ENCODE measurements at places on chromosomes 3 and 15.

DNA sequence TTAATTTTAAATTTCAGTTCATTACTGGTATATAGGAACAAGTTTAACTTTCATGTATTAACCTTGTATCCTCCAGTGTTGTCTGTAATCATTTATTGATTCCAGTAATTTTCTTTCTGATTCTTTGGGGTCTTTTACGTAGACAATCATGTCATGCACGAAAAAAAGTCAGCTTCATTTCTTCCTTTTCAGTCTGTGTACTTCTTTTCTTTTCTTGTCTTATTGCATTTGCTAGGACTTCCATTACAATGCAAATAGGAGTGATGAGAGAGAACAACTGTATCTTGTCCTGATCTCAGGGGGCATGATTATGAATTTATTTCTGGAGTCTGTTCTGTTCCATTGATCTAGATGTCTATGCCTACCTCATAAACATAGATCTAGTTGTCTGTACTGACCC is 56.5 kb downstream of the STT3B start:
- no peak for DNase-seq

- no peak for DNase-seq
Observed at GRCh38 chr3:181726351-181727330, 14.9 kb downstream of the SOX2 start.

- DNase-seq: no peak
Observed at GRCh38 chr15:65310431-65311137, 6.1 kb downstream of the RNU5B-1 start.

- peak; percentile 97 for DNase-seq
Observed at GRCh38 chr15:80489030-80489594, 84.9 kb downstream of the ARNT2 start.

DNA sequence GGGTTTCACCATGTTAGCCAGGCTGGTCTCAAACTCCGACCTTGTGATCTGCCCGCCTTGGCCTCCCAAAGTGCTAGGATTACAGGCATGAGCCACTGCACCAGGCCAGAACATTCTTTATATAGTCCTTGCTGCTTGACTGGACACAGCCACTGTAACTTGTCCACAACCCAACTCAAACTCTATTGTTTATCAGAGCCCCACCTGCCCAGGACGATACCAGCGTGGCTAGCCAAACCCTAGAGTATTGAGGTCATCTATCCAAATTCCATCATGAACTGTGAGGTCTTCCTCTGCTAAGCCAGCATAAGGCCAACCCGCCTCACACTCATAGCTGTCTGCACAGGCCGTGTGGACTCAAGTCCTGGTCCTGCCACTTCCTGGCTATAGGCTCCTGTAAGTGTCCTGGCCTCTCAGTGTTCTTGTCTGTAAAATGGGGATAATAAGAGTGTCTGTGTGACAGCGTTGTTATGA is 63.9 kb downstream of the DAPK2 start:
- no peak for DNase-seq

DNA sequence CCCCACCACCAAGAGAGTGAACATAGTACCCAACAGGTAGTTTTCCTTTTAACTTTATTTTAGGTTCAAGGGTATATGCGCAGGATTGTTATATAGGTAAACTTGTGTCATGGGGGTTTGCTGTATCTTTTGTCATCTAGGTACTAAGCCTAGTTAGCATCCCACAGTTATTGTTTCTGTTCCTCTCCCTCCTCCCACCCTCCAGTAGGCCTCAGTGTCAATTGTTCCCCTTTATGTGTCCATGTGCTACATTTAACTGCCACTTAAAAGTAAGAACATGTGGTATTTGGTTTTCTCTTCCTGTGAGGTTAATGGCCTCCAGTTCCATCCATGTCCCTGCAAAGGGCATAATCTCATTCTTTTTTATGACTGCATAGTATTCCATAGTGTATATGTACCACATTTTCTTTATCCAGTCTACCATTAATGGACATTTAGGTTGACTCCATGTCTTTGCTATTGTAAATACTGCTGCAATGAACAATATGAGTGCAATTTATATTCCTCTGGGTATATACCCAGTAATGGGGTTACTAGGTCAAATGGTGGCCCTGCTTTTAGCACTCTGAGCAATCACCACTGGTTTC is 66.2 kb downstream of the ST3GAL6 start:
- no peak for DNase-seq

- DNase-seq: no peak
Observed at GRCh38 chr15:52709187-52709981, 30.2 kb upstream of the ATOSA start.

GRCh38 chr3:33645060-33645647 is 72.9 kb downstream of the CLASP2 start:
- no peak for DNase-seq

DNA sequence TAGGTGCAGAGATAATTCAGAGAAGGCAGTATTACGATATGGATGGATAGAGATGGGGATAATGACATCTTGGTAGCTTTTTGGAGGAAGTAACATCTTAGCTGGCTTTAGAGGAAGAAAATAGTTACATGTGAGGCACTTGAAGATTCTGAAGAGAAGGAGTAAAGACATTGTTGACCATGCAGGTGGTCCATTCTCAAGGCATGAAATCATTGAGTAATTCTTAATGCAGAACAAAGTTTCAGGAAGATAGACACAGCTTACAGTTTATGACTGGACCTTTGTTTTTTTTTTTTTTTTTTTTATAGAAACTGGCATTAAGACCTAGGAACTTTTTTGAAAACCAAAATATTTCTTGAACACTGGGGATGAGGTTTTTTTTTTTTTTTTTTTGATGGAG is 28.2 kb downstream of the MBNL1 start:
- DNase-seq: no peak

GRCh38 chr3:180283251-180283650 is 246.5 kb upstream of the PEX5L start:
- DNase-seq: no peak

- DNase-seq: no peak
Observed at GRCh38 chr15:71685420-71685993, 124.8 kb upstream of the NR2E3 start.

DNA sequence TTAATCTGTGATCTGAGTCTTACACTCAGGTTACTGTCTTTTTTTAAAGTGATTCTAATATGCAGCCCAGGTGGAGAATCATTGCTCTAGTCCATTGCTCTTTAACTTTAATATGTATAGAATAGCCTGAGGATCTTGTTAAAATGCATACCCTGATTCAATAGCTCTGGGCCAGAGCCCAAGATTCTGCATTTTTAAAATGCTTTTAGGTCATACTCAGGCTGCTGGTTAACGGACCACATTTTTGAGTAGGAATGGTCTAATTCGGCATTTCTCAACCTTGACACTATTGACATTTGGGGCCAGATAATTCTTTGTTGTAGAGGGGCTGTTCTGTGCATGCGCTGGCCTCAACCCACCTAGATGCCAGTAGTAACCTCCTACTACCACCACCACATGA is 20.9 kb upstream of the FSTL1 start:
- no peak for DNase-seq

DNA sequence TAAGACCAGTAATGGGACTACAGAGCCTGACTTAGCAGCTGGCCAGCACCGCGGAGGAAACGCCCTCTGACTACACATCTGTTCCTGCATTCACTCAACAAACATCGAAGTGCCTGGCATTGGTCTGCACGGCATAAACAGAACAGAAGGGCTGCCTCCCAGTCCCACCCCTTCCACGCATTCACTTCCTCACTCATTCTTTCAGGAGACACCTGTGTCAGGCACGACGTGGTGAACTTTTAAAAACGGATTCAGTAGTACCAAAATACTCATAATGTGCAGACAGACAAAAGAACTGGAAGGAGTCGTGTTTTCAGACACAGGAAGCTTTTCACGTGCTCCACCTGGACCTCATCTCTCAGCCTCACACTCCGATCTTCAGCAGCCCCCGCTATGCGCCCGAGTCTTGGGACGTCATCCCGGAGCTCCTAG is 123.3 kb downstream of the XXYLT1 start:
- DNase-seq: no peak

DNA sequence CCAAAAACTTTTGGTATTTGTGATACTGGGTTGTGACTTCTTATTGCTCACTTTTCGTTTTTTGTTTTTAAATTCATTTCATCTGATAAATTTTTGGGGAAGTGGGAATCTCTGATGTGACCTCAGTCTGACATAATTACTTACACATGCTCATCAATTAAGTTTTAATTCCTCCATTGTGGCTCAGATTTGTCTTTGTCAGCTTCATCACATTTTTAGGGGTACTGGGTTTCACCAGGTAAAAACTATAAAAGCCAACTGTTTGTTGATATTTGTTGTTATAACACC is 425.3 kb upstream of the TGFBR2 start:
- no peak for DNase-seq

DNA sequence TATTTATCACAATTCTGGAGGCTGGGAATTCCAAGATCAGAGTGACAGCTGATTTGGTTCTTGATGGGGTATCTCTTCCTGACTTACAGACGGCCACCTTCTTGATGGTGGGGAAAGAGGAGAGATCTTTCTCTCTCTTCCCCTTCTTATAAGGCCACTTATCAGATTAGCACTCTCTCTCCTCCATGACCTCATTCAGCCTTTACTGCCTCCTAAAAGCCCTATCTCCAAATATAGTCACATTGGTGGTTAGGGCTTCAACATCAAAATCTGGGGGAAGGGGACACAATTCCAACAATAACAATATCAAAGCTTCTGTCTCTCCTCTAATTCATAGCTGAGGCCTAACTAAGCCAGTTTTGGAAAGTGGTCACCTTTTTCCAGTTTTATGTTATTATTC is 91.7 kb upstream of the MBNL1 start:
- no peak for DNase-seq

DNA sequence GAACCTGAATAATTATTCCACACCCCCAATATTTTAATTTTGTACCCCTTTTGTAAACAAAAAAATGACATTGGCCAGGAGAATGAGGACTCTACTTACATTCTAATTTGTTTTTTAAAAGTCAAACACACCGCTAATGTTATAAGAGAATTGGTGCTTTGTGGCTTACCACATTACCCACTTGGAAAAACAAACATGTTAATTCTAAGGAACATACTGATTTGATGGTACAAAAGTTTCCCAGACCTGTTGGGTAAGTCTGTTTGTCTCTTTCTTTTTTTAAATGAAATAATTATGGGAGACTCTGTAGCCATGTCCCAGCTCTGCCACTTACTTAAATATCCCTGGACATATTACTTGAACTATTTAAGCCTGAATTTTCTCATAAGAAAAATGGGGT is 352.5 kb upstream of the C2CD4B start:
- no peak for DNase-seq

- DNase-seq: no peak
Observed at GRCh38 chr15:24682002-24682401, 6.4 kb downstream of the NPAP1 start.

DNA sequence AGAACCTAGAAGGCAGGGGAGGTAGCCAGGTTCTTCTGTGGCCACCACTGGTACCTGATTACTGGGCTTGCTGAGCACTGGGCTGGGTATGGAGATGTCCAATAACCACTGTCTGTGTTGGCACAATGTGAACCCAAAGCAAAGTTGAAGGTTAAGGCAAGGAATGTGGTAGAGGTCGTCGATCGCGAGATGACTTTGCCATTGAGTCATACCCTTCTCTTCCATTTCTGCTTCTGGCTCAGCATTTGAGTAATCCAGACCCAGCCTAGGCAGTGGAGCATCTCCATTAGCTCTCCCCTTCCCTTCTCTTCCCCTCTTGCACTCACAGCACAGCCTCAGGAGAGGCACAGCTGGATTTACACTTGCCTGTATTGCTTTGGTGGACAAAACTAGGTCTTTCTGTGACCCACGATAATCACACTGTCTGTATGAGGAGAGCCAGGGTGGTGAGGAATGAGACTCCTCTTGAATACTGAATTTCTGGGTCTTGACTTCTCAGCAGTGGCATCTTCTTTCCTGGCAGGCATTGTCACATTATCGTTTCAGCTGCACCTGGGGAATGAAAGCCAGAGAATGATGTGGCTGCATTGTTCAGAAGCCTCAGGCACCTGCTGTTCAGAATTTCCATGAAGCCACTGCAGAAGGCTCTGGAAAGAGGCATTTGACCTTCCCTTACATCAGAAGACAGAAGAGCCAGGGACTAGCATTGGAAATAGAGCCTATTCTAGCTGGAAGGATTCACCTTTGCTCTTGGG is 272.6 kb downstream of the PDCD6IP start:
- DNase-seq: no peak

GRCh38 chr3:65778968-65779367 is 259.8 kb downstream of the MAGI1 start:
- DNase-seq: no peak

- DNase-seq: no peak
Observed at GRCh38 chr3:63687278-63688225, 35.1 kb downstream of the SNTN start.

DNA sequence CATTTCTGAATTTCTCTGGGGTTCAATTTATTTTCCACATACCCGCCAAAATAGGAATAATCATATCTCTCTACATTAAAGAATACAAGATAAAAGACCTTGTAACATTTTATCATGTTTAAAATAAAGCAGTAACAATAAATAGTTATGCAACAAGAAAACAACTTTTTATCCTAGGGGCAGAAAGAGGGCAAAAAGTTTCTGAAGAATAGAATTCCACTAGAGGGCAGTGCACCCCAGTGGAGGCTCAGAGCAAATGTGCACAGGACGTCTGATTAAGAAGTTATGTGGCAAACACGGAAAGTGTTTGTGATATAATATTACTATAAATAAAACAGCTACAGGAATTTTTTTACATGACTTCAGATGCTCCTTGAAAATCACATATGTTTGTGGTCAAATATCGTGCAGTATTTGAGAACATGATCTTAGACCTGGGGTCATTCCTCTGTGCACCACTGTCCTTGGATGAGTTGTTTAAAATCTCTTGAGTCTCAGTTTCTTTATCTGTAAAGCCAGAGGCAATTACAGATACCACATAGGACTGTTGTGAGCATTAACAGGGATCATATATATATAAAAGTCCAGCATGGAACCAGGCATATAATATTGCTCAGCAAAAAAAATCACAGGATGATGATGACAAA is 13.2 kb upstream of the PIK3R4 start:
- DNase-seq: no peak

- no peak for DNase-seq
Observed at GRCh38 chr15:77985031-77985930, 92.2 kb downstream of the TBC1D2B start.

- no peak for DNase-seq
Observed at GRCh38 chr3:193796089-193796488, 203.1 kb downstream of the OPA1 start.

GRCh38 chr3:24135280-24135679 is 190.2 kb downstream of the NR1D2 start:
- DNase-seq: no peak

- DNase-seq: no peak
Observed at GRCh38 chr15:66749841-66750575, 48.0 kb downstream of the SMAD6 start.

DNA sequence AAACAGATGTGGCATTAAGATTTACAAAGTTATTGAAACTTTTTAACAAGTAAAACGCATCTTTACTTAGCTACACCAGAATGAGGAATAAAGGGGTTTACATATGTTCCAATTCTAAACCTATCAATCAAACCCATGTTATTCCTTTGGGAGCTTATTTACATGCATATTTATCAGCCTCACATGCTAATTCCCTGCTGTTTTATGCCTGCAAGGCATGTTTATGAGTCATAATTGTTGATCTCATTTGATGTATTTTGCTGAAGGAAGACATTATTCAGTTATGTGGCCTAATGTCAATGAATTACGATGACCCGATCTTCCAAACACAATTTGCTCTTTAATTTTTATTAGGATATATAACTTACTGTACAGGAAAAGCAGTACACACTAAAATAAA is 272.9 kb downstream of the TBC1D5 start:
- DNase-seq: no peak
